Stimulated activated CD4-positive, alpha-beta T cell treated with anti-CD3 and anti-CD28 coated beads, Interleukin-1b, Interleukin-23, amount 100 ng/mL, for 1 hour (primary cell): ENCODE measurements at places on chromosomes 2 and 18.

DNA sequence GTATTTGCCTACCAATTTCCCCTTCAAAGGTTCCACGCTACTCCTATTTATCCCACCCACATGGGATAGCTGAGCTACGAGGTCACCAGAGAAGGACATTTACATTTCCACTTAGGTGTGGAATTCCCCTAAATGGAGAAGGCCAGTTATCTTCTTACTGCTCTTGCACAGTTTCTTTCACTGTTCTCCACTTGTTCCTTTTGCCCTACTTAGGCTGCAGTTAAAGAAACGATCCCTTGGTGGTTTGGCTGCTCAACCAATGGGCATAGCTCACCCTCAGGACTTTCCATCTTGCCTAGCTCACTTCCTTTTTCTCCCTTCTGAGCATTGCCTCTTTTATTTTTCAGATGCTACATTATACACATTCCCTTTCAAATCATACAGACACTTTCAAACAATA lies 11.2 kb upstream of the NABP1 start:
- no peak for DNase-seq

GRCh38 chr2:163716101-163716500 lies 19.7 kb downstream of the FIGN start:
- no peak for DNase-seq

DNA sequence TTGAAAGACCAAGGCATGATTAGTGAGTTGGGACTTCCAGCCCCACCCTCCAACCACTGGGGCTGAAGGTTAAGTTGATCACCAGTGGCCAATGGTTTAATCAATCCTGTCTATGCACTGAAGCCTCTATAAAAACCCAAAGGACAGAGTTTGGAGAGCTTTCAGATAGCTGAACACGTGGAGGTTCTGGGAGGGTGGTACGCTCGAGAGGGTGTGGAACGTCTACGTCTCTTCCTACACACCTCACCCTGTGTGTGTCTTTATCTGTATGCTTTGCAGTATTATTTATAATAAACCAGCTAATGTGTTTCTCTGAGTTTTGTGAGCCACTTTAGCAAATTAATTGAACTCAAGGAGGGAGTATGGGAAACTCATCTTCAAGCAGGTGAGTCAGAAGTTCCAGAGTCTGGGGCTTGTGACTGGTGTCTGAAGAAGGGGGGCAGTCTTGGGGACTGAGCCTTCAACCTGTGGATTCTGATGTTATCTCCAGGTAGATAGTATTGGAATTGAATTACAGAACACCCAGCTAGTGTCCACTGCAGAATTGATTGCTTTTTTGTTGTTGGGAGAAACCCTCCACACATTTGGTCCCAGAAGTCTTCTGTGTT lies 20.3 kb downstream of the ACTR3 start:
- DNase-seq = peak; percentile 29

- no peak for DNase-seq
These were observed 129.3 kb upstream of the STON1 start for GRCh38 chr2:48400553-48401164.

DNA sequence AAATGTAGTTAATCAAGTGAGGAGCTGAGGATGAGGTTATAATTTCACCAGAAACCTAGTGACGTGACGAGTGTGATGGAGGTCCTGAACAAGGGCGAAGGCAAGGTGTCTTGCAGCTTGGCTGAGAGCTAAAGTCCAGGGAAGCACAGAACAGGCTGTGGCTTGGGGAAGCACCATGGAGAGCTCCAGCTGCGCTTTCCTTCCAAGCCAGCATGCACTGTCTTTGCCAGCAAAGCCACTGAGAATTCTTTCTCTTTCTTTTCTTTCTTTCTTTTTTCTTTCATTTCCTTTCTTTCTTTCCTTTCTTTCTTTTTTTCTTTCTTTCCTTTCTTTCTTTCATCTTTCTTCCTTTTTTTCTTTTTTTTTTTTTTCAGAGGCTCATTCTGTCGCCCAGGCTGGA lies 239.3 kb downstream of the FBXO15 start:
- DNase-seq = no peak

DNA sequence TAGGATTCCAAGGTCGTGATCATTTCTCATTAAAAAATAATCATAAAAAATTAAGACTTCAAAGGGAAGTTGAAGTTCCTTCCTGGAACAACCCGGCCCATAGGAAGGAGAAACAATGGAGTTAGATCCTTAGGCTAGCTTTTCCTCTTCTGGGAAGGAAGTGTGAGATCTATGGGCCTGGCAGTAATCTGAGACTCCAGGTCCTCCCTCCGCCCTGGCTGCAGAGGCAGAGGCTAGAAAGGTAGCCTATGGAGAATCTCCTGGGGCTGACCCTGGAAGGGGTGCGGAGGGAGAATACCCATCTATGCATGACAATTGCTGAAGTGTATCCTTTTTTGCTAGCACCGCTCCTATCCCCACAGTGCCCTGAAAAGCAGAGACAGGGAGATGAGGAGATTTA lies 37.9 kb downstream of the TRIB2 start:
- DNase-seq = no peak

DNA sequence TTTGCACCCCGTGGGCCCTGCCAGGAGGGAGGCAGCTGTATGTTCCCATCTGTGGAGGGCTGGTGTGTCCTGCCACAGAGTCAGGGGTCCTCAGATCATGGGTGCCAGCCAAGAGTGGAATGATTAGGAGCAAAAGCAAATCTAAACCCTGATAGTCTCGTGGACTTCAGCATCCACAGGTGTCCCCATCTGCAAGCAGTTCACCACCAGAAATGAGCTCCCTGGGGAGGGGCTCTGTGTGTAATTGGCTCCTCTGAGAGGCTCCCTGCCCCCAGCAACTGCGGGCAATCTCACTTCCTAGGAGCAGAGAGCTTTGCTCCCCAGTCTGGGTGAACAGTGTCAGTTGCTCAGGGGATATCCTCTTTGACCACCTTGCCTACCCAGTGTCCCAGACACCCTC lies 78.1 kb downstream of the HNRNPLL start:
- DNase-seq = no peak

DNA sequence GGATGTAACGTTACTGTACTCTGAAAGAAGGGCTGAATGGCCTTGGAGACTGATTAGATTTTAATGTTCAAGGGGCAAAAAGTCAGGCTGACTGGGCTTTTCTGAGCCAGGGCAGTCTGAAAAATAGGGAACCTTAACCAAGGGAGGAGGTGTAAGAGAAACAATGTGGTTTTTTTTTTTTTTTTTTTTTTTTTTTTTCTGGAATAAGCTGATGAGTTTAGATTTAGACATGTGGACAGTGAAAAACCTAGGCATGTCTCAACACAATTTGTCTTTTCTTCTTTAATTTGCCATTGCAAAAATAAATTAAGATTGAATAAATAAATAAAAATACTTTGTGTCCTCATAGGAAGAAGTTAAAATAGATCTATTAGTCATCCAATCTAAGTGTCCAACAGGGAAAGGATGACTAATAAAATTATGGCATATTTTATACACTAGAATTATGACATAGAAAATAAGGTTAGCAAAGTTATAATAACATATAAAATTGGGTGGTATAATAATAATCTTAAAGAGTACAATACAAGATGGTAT lies 237.6 kb upstream of the TRIB2 start:
- no peak for DNase-seq
